ELR (cell line): ENCODE measurements at places on chromosomes 5 and 9.

- DNase-seq, result no peak
Measured at GRCh38 chr5:16018970-16019369, 160.6 kb downstream of the MARCHF11 start.

DNA sequence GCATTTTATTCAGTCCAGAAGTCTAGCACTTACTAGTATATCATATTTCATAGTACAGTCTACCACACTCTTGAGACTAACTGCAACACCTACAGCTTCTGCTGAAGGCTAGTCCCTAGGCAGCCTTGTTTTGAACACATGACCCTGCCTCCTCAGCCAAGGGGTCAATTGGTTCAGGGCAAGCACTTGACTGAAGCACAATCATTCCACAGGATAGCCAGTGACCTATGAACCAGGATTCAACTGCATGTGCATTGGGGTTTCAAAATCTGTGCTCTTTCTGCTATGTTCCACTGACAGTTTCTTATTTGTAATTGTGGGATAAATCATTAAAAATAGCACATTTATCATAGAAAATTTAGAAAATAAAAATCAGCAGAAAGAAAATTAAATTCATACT, 186.8 kb downstream of the TMEM161B start:
- no peak for DNase-seq

DNA sequence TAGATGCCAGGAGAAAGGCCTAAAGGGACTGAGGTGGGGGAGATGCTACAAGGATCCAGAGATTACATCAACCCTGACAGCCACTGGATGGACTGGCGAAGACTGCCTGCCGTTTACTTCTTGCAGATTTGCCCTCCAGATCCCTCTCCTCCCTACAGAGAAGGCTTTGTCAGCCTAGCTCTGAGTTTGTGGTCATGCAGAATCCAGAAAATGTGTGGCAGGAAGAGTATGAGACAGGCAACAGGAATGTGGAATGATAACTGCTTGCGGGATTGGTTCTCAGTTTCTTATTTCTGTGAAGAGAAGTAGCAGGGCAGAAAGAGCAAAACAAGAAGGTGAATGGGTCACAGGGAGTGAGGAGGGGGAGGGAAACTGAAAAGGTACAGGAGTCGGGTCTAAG, 129.6 kb downstream of the TLE1 start:
- DNase-seq, result peak; percentile 95

- DNase-seq, result no peak
Measured at GRCh38 chr5:130102960-130103359, 198.7 kb downstream of the CHSY3 start.

- DNase-seq, result no peak
Measured at GRCh38 chr5:36523926-36524325, 82.5 kb upstream of the SLC1A3 start.

GRCh38 chr5:176530983-176531901, 6.0 kb downstream of the RNF44 start:
- DNase-seq, result peak; percentile 47

DNA sequence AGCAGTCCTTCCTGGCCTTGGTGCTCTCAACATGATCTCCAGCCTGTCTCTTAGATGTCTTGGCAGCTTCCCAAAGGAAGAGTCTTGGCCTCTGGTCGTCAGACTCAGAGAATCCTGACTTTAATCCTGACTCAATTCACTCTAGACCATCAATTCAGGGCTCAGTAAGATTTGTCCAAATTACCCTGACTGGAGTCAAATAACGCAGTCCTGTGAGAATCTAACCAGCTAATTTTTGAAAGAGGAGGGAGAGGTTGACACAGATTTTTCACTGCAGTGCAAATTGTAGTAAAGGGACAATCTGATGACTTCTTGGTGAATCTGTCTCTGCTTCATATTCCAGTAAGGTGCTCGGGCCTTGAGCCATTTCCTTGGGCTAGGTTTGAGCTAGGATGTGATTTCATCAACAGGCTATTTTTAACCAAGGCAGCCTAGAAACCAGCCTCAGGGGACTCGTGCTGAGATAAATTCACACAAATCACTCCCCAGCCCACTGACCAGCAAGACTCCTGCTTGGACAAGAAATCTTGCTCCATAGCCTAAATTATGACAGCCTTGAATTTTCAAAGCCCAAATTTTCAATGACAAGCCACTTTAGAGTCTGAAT, 257.4 kb downstream of the ENC1 start:
- DNase-seq, result peak; percentile 70

- DNase-seq, result no peak
Measured at GRCh38 chr5:86974955-86975354, 292.7 kb upstream of the RASA1 start.

- DNase-seq, result no peak
Measured at GRCh38 chr5:77355751-77356150, 136.4 kb downstream of the WDR41 start.

DNA sequence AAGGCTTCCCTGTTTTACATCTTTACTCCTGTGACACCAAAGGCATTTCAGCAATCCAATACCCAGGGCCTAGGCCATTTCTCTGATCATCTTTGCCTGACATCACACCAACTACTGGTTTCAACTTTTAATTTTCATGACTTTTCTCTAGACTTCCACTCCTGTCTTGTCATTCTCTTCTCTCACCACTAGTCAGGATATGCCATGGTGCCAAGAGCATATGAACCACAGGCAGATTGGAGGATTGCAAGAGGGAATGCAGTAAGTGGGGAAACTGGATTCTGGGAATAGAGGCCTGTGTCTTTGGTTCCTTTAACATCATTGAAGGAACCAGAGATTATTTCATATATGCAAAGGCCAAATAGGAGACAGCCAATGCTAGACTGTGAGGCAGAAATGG, 69.3 kb downstream of the ANKRD31 start:
- peak; percentile 47 for DNase-seq

DNA sequence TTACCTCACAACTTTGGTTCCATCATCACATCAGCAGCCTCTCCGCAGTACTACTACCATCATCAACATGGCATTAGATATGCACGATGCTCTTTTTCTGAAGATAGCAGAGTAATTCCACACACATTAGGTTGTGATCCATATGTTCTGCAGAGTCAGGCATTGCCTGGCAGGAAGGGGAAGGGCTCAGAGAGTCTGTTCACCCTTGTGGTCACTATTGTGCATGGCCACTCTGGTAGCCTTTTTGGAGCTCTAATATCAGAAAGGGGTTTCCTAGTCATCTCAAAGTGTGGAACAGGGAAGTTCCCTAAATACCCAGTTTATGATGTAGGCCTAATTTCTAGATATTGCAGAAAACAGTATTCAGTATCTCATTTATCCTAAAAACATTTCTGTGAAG, 373.6 kb downstream of the BNC2 start:
- DNase-seq, result peak; percentile 23

GRCh38 chr9:89929673-89930480, 325.1 kb downstream of the GADD45G start:
- no peak for DNase-seq

- DNase-seq, result peak; percentile 61
Measured at GRCh38 chr5:89338935-89339334, 456.0 kb upstream of the MEF2C start.

DNA sequence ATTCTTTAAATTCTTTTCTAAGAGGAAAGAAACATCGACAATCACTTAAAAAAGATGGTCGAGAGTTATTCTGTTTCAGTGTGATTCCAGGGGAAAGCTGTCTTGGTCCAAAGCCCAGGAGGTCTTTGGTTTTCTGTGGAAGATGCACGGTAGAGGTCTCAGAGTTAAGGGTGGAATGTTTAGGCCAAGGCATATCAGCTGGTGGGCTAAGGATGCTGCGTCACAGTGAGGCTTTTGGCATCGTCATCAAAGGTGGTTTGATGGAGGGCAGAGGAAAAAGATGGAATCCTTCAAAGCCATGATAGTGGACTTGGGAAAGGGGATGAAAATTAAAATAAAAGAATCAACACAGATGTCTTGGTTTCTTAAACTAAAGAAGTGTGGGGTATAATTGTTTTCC, 137.3 kb upstream of the ANKH start:
- no peak for DNase-seq

- DNase-seq, result no peak
Measured at GRCh38 chr9:125360601-125361000, 99.0 kb downstream of the GAPVD1 start.

GRCh38 chr5:159088371-159088770, 11.3 kb downstream of the EBF1 start:
- no peak for DNase-seq

DNA sequence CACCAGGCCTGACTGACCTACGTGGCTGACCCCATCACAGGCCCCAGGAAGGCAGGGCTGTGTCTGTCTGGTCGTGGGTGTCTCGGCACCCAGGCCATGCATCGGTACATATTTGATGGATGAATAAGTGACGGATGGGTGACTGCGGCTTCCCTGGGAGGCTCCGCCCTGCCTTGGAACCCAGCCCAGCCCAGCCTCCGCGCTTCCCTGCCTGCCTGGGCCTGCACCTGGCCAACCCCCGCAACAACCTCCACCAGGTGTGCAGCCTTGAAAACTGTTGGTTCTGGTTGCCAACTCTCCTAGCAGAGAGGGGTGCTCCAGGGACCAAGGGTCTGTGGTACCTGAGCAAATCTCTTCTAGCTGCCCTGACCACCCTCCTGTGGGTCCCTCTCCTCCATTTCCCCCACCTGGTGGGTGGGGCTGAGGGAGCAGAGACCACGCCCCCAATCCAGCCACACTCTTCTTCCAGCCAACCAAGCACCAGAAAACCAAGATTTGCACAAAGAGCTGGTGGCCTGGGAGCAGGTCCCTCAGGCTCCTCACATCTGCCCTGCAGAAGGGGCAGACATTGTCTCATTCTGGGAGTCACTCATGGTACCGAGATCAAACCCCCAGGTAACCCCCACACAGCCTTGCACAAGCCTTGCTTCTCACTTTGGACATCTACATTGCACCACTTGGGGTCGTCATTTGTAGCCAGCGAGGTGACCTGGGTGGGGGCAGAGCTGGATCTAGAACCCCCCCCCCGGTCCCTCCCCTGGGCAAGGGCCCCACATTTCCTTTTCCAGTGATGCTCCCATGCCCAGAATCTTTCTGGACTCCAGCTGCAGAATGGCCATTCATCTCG, 100.6 kb upstream of the IER5L start:
- DNase-seq, result peak; percentile 58

DNA sequence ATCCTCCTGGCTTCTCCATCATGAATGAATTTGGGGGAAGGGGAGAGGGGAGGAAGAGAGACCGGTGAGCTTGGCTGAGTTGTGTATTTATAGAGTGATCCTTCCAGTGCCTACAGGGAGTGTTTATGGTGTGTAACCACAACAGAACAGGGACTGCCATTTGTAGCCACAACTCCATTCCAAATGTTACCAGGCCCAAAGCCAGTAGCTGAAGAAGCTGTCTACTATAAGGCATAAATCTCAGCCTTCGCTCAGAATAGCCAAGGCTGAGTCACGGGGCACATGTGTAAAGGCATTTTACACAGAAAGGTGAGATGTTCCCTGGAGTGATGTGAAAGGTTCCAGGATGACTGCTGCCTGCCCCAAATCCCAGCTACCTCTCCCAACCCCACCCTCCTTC, 2.5 kb downstream of the TMEM252 start:
- no peak for DNase-seq
